ENCODE measurements at places on chromosomes 11 and 22. TPM values are rescaled to one million over a fixed set of nuclear protein-coding genes. Genes with fewer than 3 reads are reported as not detected.

Gene OR5B21
- not detected for total RNA-seq

Gene APOL3
- 39.2 TPM for total RNA-seq

Gene MS4A13
- not detected for total RNA-seq

Gene CCDC88B
- total RNA-seq = 5.5 TPM

Gene DDTL
- 2.7 TPM for total RNA-seq

Gene CYB5R2
- total RNA-seq = 43.6 TPM

Gene OR6A2
- not detected for total RNA-seq

Gene ENTHD1
- not detected for total RNA-seq

Gene DBX1
- total RNA-seq = not detected

Gene RFPL1
- total RNA-seq = not detected

Gene SNX32
- total RNA-seq = 0.78 TPM

Gene PRR33
- not detected for total RNA-seq

Gene BEST1
- total RNA-seq = 0.89 TPM

Gene LYVE1
- 24.3 TPM for total RNA-seq

Gene DDI1
- not detected for total RNA-seq

Measured in lower leg skin (tissue), 4 donors.